ENCODE measurements at places on chromosomes 11 and 22.

- DNase-seq, result peak; percentile 86
Observed at GRCh38 chr11:72736452-72737069, 15.6 kb downstream of the ARAP1 start.

DNA sequence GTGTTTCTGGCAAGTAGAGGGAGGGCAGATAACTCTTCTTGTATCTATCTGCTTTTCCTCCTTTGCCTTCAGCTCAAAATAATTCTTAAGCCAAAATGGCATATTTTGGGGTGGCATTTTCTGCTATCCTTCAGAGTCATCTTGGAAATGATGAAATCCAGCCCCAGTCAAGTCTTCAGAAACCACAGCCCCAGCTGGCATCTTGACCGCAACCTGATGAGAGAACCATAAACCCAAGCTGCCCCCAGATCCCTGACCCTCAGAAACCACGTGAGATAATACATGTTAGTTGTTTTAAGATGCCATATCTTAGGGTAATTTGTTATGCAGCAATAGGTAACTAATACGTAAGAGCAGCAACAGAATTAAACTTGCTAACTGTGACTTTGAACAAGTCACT lies 15.1 kb upstream of the PAMR1 start:
- no peak for DNase-seq

GRCh38 chr11:47527186-47527585 lies 25.7 kb downstream of the CELF1 start:
- no peak for DNase-seq

DNA sequence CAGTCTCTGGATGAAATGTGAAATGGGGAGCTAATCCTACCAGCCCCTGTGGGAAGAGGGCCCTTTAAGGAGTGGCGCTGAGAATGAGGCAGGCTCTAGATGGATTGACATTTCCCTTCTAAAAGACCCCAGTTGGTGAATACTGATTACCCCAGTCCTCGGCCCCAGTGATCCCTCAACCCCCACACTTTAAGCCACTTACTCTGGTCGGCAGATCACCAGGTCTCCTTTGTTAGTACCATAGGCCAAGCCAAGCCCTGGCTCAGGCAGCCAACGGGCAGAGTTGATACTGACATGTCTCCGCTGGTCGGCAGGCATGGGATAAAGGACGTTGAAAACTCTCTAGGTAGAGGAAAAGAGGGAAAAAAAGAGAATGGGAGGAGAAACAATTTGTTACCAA lies 26.1 kb upstream of the CHRM4 start:
- DNase-seq, result no peak

GRCh38 chr22:29351042-29351441 lies 35.5 kb upstream of the RASL10A start:
- no peak for DNase-seq

DNA sequence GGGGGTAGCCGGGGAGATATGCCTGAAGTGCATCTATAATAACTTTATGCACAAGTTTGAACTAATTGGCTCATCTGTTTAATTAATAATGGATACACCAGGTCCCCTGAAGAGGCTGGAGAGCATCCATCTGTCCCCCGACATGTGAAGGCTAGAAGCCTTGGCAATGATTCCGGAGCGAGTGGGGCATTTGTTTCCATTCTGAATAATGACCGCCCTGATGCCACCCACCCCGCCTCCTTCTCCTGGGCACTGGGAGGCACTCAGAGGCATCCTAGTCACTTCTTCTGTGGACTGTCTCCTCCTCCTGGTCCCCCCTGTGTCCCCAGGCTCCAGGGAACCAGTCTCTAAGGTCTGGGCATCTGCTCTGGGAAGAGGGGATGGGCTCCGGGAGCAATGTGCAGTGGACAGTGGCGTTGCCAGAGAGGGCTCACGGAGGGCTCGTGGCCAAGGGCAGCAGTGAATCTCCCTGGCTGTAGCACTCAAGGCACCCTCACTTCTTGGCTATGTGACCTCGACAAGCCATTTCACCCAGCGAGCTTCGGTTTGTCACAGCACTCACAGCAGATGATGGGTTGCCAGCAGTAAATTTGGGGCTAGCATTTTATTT lies 64.7 kb downstream of the TSPAN18 start:
- no peak for DNase-seq

GRCh38 chr11:83317757-83318690 lies 31.9 kb upstream of the CCDC90B start:
- DNase-seq, result no peak

DNA sequence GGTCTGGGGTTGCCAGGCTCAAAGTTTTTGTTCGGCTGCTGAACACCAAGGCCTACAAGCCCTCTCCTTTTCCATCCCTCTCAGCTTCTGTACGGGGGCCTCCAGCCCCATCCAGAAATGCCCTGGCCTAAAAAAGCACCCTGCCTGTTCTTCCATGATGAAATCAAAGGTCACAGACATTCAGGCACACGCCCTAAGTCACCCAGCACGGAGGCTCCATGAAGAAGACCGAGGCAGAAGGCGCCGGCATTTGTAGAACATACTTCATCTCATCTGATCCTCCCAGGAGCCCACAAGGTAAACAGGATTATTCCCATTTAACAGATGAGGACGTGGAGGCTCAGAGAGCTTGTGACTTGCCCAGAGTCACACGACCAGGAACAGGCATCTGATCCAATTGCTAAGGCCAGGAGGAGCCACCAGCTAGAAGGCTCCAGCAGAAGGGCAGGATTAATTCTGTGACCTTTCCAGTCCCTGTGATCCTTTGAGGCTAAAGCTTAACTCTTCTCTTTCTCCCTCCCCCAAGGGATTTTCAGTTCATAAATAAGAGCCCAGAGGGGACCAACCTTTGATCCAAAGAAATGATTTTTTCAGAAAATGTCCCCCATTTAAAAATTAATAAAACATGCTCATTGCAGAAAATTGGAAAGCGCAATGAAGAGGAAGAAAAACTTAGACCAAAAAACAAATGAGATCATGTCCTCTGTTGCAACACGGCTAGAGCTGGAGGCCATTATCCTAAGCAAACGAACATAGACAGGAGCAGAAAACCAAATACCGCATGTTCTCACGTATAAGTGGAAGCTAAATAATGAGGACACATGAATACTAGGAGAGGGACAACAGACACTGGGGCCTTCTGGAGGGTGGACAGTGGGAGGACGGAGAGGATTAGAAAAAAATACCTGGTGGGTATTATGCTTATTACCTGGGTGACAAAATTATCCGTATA lies 38.7 kb downstream of the CYTH4 start:
- DNase-seq, result no peak

DNA sequence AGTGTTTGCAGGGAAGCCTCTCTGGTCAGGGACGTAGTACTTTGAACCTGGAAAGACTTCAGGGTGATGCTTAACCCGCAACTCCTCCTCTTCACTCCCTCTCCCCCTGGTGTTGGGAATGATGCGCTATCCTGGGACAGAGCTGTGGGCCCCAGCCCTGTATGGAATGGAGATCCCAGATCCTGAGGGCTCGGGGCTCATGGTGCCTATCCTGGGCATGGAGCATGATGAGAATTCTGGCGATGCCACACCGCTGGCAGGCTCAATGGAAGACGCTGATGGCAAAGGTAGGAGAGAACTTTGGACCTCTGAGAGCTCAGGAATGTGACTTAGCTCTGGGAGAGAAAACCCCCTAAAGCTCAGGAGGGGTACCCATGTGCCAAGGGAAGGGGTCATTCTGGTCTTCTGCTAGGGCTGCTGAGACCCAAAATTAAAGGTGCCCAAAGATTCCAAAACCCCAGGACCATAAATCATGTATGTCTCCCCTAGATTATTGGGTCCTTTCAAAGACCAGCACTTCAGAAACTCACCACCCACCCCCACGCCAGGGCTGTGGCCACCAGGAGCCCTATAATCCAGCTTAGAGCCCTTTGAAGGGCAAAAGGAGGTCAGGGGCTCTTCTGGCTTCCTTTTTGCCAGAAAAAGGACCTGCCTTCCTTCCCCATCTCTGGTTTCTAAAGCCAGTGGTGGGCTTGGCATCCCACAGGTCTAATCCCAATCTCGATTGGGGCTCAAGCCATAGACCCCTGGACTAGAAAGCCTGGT lies 52.5 kb downstream of the BTG4 start:
- DNase-seq, result no peak

Data from AML-193 (cell line).